ENCODE measurements at places on chromosomes 3 and 15. TPM values are rescaled to one million over a fixed set of nuclear protein-coding genes. Genes with fewer than 3 reads are reported as not detected.

- no peak for DNase-seq
Measured at GRCh38 chr3:113654851-113655250, 41.6 kb downstream of the USF3 start.

GRCh38 chr3:108629974-108630373 is 40.5 kb downstream of the DZIP3 start:
- DNase-seq, result no peak

DNA sequence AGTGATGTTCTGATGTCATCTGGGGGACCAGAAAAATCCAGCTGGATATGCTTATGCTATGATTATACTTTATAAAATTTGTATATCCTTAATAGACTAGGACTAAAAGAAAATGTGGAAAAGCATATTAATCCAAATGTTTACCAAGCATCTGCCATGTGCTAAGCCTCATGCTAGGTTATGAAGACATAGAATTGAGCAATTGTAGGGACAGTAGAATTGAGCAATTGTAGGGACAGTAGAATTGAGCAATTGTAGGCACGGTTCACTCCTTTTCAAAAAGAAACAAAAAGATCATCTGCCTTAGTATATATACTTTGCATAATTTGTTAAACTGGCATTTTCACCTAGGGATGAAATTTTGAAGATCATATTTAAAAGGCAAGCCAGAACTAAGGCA is 18.3 kb downstream of the ABHD5 start:
- DNase-seq, result no peak

DNA sequence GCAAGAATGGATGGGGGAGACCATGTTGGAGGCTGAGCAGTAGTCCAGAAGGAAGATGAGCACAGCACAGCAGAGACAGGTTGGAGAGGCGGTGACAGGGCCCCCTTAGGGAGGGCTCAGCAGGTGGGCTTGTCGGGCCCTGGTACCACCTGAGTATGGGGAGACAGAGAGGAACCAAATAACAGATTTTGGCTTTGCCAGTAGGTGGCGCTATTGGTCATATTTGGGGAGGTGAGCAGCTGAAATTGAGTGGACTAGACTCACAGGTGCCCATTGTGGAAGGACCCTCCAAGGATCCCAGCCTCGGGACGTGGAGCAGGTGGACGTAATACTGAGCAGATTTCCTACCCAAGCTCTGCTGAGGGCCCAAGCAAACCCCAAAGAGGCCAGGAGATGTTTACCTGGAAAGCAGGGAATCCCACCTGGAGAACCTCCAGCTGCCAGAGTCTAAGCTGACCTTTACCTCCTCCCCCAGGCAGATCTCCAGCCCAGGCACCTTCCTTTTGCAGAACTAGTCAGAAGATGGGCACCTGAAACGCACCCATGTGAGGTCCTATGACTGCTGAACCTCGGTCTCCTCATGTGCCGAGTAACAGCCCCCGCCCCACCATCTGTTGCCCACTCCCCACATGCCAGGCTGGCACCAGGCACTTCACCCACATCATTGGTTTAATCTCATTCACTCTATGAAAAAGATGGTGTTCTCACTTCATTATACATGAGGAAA is 24.6 kb upstream of the CORO2B start:
- no peak for DNase-seq

GRCh38 chr3:11245827-11246662 is 26.2 kb upstream of the ATG7 start:
- DNase-seq, result no peak

DNA sequence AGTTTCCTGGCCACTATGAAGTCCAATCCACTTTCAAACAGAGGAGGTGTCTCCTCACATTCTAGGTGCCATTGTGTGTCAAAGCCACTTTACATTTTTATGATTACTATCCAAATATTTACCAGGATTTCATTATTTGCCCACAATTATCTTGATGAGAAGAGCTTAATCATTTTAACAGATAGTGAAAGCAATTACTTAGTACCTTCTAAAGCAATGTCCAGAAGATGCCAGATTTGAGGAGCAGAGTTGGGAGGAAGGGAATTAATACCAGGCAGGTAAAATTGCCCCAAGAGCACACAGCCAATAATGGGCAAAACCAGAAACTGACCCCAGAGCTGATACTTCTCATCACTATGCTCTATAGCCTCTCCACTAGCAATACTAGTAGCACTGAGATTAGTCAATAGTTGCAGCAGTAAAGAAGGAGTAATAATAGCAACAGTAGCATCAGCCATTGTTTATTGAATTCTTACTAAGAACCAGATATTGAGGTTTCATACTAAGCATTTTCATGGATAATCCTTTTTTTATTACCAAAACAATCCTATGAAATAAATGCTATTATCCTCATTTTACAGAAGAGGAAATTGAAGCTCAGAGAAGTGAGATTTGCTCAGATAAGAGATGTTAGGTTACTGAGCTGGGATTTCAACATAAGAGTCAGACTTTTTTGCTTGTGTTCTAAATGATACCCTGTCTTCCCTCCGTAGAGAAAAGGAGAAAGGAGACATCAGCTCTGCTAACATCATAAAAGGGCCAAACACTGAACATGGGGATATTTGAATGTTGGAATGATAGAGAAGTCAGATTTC is 509.3 kb upstream of the CFAP20DC start:
- no peak for DNase-seq

GRCh38 chr15:31867536-31868442 is 162.5 kb upstream of the CHRNA7 start:
- DNase-seq, result peak; percentile 57

GRCh38 chr3:13710251-13710650 is 161.3 kb downstream of the FBLN2 start:
- no peak for DNase-seq

- no peak for DNase-seq
Measured at GRCh38 chr3:129007792-129008191, 6.7 kb downstream of the EFCC1 start.

DNA sequence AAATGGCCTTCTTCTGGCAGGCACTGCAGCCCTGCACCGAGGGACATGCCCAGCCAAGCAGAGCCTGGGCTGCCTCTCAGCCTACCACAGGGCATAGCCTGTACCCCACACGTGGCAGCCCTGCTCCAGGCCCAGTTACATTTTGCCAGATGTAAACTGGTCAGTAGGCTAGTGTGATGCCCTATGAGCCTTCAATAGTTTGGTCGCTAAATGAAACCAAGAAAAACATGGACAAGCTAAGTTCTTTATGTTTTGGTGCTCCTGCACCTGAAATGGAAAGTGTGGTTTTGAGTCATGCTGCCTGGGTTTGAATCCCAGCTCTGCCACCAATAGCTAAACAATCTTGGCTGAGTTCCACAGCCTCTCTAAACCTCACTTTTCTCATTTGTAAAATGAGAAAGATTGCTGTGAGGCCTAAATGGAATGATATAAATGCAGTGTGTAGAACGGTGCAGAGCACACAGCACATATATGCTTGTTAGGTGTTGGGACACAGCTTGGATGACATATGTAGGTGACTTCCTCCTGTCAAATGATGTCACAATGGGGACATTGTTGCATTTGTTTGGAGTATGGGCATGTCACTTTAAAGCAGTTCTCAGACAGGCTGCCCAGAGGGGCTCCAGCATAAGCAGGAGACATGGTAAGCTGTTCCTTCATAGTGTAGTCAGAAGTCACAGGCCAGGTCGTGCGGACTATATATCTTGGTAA is 57.4 kb downstream of the ZBTB38 start:
- DNase-seq, result no peak

Gene C3orf52
- 8.0 TPM for polyA plus RNA-seq

Gene SCAANT1
- not detected for polyA plus RNA-seq

Gene AHSG
- polyA plus RNA-seq, result 0.68 TPM

All from H1 (cell line).